ENCODE measurements at places on chromosomes 13 and 19.

- DNase-seq, result peak; percentile 56
Measured at GRCh38 chr19:35882114-35882832, 13.9 kb downstream of the APLP1 start.

- DNase-seq, result no peak
Measured at GRCh38 chr19:33713194-33713593, 83.5 kb upstream of the KCTD15 start.

- DNase-seq, result peak; percentile 84
Measured at GRCh38 chr19:40776932-40777644, 959 bp upstream of the RAB4B start.

GRCh38 chr19:44539991-44540390 is 10.5 kb upstream of the CEACAM20 start:
- DNase-seq, result no peak

GRCh38 chr13:27403727-27404385 is 20.6 kb upstream of the GTF3A start:
- DNase-seq, result peak; percentile 17

All from NCI-H2029 (cell line).